NCI-H2081 treated with DMSO at 0.1 percent for 48 hours (cell line): ENCODE measurements at places on chromosomes 7 and 10.

- no peak for DNase-seq
These were observed 96.3 kb downstream of the CPED1 start for GRCh38 chr7:121084748-121085336.

- no peak for DNase-seq
These were observed 462 bp upstream of the CISD1 start for GRCh38 chr10:58268454-58268945.

GRCh38 chr10:125002047-125002422, 60.1 kb downstream of the ZRANB1 start:
- DNase-seq: no peak

GRCh38 chr10:10872035-10872673, 145.5 kb upstream of the CELF2 start:
- DNase-seq: no peak

DNA sequence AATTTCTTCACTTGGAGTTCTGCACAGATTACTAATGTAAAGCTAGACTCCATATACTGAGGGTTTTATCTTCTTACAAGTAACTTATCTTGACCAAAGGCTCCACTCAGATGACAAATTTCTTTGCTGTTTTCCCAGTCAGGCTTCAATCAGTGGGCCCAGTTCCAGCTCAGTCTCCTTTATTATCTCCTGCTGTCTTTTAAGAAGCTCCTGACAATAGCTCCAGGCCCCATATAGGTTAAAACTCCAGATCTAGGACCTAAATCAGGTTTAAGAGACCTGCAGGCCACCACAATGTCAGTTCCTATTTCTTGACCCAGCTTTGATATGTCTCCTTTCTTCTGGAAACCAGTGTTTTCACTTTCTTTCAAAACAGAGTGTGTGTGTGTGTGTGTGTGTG, 165.2 kb downstream of the RELN start:
- DNase-seq: no peak

GRCh38 chr10:131803860-131804425, 96.9 kb upstream of the PPP2R2D start:
- no peak for DNase-seq

DNA sequence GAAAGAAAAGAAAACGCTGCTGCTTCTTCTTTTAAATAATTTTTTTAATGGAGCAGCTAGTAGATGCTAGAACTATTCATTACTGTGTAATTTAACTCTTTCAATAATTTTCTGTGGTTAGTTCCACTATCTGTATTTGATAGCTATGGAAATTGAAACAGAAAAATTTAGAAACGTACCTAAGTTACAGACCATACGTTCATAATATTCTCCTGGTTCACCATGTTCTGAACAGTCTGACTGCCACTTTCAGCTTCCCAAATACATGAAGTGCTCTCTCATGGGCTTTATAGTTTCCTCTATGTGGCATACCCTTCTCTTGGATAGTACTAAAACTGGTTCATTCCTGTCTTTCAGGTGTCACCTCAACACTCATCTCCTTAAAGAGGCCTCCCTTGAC, 508.0 kb downstream of the MDFIC start:
- no peak for DNase-seq

DNA sequence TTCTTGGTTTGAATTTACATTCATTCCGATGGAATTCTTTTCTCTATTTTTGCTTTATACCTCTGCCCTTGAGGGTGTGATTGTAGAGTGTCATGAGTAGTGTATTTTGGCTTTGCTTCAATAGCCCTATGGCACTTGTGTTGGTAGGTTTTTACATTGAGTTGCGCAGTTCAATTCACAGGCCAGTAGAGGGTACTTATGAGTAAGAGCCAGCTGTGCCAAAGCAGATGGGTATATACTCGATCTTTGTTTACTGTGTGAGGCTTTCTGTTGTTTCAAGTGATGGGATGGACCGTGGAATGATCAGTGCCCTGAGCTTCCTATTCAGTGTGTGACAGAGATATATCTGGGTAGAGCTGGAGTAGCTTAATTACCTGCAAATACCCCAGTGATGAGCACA, 4.3 kb upstream of the AKR1C3 start:
- DNase-seq: no peak

DNA sequence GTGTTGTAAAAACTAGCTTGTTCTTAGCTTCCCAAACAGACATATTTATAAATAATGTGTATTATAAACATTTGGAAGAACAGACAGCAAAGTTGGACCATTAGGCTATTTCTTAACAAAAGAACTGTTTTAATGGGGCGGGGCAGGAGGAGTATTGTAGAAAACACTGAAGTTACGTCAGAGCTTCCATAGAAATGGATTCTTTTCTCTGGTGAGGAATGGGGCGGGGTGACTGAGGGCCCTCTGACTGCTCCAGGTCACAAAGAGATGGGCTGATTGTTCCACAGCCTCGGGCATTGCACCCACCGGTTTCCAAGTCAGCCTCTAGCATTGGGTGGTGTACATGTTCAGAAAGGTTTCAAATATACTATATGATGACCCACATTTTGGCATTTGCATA, 36.8 kb upstream of the ADAM12 start:
- DNase-seq: no peak

DNA sequence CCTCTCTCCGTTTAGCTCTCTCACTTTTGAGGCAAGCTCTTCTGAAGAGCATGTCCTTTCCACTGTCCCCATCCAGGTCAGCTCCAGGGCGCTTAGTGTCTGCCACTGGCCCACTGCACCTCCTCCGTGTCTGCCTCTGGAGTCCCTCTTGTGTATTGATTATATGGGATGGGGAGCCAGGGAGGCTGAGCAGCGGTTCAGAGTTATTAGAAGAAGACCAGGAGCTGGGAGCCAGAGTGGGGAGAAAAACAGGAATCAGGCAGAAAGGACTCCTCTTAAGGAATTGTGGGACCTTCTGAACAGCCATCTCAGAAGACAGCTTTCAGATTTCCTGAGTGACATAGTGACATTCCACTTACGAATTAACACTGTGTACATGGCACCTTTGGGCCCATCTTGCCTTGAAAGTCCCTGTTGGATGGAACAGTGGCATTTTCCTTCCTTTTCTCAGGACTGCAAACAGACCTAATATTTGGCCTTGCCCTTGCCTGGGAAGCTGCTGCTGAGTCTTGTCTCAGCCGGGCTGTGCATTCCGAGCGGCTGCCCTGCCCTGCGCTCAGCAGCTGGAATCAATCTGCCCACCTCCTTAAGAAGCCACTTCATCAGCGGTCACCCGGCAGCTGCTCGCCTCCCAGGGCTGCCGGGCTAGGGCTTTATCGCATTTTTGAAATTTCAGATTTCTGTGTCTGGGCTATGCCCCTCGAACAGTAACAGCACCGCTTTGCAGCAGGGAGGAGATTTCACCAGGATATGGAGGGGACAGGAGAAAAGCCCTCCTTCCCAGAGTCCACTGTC, 81.1 kb upstream of the PRKG1 start:
- DNase-seq: no peak

DNA sequence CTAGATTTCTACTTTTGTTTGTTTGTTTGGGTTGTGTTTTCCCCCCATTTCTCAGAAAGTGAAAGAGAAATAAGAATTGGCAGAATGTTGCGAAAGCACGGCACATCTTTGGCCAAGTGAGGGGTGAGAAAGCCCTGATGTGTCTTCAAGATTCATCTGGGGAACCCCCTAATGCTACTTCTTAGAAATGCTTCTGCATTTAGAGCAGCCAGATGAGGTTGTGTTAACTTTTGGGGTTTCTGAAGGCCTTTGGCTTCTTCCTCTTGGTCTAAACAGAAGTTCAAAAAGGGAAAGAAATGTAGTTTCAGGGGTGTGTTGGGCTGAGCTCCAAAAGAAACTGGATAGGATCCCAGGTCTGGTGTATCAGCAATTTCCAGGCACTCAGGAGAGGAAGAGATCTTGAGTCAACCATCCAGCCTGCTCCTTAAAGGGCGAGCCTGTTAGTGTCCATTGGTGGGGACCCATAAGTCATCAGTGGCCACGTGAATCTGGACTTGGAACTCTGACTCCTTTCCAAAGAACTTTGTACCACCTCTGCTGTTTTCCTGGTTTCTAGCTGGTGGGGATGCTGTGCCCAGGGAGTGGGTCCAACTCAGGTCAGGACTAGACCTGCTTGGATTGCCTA, 6.5 kb downstream of the DUSP5 start:
- DNase-seq: no peak

DNA sequence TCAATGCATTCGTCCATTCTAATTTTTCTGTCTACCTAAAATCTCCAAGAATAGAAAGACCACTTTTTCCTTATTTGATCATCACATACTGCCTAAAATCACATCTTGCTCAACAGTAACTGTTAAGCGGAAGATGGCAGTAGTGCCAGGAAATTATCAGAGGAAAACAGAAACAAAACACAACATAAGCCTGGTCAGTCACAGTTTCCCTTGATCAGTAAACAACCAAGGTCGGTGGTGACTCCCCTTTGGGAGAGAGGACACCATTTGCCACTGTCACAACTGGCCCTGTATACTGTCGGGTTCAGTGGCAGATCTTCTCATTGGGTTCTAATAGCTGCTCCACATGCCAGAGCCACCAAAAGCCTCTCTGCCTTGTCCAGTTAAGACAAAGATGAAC, 106.6 kb downstream of the PLXNA4 start:
- no peak for DNase-seq

DNA sequence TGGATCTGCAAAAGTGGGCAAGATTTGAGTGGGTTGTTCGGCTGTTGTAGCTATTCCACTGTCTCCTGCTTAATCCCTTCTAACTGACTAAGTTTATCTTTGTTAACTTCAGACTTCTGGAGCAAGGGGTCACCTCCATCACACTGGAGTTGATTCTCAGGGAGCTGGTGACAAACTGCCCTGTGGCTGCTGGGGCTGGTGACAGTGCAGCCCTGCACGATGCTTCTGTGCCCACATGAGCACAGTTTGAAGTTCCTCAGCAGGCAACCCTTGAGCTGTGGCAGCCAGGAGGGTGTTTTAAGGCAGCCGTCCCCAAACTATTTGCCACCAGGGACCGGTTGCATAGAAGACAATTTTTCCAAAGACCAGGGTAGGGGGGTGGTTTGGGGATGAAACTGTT, 40.5 kb downstream of the ADRB1 start:
- DNase-seq: no peak

GRCh38 chr10:14665865-14666857, 108.5 kb downstream of the FAM107B start:
- DNase-seq: no peak

DNA sequence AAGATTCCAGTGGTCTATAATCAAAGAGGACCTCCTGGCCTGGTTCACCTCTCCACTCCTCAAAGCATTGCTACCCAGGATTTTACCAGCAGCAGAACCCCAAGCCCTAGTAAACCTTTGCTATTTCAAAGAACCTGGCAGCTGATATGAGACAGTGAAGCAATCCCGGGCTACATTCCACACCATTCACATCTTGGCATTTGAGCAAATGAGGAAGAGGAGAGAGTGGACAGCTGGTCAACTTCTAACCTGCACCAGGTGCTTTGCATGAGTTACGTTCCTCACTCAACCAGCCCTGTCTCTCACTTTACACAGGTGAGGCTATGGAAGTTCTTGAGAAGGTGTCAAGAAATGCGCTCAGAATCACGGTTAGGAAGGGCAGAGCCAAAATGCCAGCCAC, 1.1 kb downstream of the CCDC3 start:
- DNase-seq: no peak

GRCh38 chr10:58448121-58448935, 63.1 kb downstream of the TFAM start:
- no peak for DNase-seq

DNA sequence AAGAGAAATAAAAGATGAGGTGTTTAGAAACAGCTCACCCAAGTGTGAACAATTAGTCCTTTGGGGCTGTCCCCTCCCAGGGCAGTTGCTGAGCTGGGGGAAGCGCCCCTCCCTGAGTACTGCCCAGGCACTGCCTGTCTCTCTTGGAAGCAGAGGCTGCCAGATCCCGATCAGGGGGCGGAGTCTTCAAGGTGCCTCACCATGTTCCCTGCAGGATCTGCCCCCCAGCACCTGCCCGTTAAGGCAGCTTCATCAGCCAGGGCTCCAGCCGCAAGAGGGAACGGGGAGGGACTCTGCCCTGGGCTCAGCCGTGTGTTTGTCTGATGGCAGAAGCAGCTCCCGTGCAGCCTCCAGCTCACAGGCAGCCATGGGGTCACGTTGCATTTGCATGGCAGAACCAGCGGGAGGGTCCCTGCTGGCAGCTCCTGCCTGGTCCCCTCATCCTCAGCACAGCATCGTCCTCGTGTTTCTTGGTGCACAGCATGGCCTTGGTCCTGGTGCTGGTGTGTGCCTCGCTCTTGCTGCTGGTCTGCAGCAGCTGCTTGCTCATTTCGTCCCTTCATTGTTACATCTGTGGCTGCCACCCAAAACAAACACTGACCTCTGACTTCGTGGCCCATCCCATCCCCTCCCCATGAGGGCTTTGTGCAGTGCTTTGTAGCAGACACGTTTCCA, 10.7 kb upstream of the DPYSL4 start:
- no peak for DNase-seq

GRCh38 chr7:108049962-108050361, 47.0 kb upstream of the LAMB1 start:
- DNase-seq: no peak

DNA sequence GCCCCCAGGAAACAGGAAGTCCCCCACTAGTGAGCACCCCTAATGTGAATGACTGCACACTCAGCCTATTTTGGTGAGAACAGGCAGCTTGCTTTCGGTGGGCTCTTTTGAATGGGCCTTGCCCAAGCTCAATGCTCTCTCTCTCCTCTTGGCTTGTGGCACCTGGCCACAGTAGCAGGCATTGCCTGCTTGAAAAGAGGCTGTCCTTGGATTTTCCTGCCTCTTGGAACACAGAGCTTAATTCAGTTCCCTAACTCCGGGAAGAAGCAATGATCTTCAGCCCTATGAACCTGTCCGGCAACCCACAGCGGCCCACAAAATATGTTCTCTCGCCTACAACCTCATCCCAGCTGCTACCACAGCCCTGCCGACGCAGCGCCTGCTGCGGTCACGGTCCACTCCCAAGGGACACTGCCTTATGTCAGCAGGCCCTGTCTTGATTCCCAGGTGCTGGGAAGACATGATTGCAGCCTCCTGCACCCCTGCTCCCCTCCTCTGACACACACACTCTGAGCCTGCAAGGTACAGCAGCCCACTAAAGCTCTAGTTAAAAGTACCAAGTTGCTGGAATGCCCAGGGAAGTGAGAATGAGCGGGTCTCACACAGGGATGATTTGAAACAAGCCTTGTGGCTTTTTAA, 715.5 kb upstream of the GALNT17 start:
- no peak for DNase-seq

GRCh38 chr10:110149259-110149658, 58.1 kb upstream of the MXI1 start:
- DNase-seq: no peak
